ENCODE measurements at places on chromosomes 1 and 21. TPM values are rescaled to one million over a fixed set of nuclear protein-coding genes. Genes with fewer than 3 reads are reported as not detected.

LCE2A gene
- polyA plus RNA-seq: not detected

PRPF38B gene
- polyA plus RNA-seq: 31.9 TPM

CR1L gene
- polyA plus RNA-seq: not detected

L1TD1 gene
- not detected for polyA plus RNA-seq

PRRX1 gene
- polyA plus RNA-seq: 0.10 TPM

DNM3 gene
- polyA plus RNA-seq: 37.1 TPM

FBLIM1 gene
- polyA plus RNA-seq: 25.4 TPM

PHF13 gene
- polyA plus RNA-seq: 12.9 TPM

GBP6 gene
- not detected for polyA plus RNA-seq

FALEC gene
- not detected for polyA plus RNA-seq

FCER1G gene
- polyA plus RNA-seq: 3.5 TPM

GOLT1A gene
- 1.1 TPM for polyA plus RNA-seq

ANKRD35 gene
- not detected for polyA plus RNA-seq

GPR61 gene
- 9.7 TPM for polyA plus RNA-seq

SMIM1 gene
- not detected for polyA plus RNA-seq

PDE4B gene
- 139 TPM for polyA plus RNA-seq

TRAPPC3 gene
- polyA plus RNA-seq: 278 TPM

ZMYND12 gene
- 0.21 TPM for polyA plus RNA-seq

LCE1F gene
- not detected for polyA plus RNA-seq

YY1AP1 gene
- polyA plus RNA-seq: 44.0 TPM

TMEM82 gene
- not detected for polyA plus RNA-seq

RAB3B gene
- 15.0 TPM for polyA plus RNA-seq

CAPN9 gene
- polyA plus RNA-seq: not detected

RGS13 gene
- not detected for polyA plus RNA-seq

NT5C1A gene
- not detected for polyA plus RNA-seq

RGS4 gene
- polyA plus RNA-seq: 1.6 TPM

FCRL2 gene
- polyA plus RNA-seq: not detected

SPATA45 gene
- not detected for polyA plus RNA-seq

TTLL7 gene
- 88.1 TPM for polyA plus RNA-seq

RCSD1 gene
- polyA plus RNA-seq: not detected

NTMT2 gene
- polyA plus RNA-seq: 0.27 TPM

MEF2D gene
- polyA plus RNA-seq: 5.2 TPM

LORICRIN gene
- 1.3 TPM for polyA plus RNA-seq

SAMD13 gene
- polyA plus RNA-seq: 14.9 TPM

SERPINC1 gene
- polyA plus RNA-seq: not detected

FCRL4 gene
- polyA plus RNA-seq: not detected

AMY1B gene
- polyA plus RNA-seq: not detected

TMEM240 gene
- 52.1 TPM for polyA plus RNA-seq

LRRC7 gene
- polyA plus RNA-seq: 141 TPM

Measured in neural cell (in vitro differentiated cells).